ENCODE measurements at places on chromosomes 5 and 9. TPM values are rescaled to one million over a fixed set of nuclear protein-coding genes. Genes with fewer than 3 reads are reported as not detected.

The GPR150 gene
- 0.33 TPM for total RNA-seq

The RAB3C gene
- not detected for total RNA-seq

The KCNN2 gene
- total RNA-seq, result 0.50 TPM

The TLE1 gene
- 29.7 TPM for total RNA-seq

- peak; percentile 83 for DNase-seq
These were observed 17.5 kb downstream of the NR2F1 start for GRCh38 chr5:93600409-93601070.

DNA sequence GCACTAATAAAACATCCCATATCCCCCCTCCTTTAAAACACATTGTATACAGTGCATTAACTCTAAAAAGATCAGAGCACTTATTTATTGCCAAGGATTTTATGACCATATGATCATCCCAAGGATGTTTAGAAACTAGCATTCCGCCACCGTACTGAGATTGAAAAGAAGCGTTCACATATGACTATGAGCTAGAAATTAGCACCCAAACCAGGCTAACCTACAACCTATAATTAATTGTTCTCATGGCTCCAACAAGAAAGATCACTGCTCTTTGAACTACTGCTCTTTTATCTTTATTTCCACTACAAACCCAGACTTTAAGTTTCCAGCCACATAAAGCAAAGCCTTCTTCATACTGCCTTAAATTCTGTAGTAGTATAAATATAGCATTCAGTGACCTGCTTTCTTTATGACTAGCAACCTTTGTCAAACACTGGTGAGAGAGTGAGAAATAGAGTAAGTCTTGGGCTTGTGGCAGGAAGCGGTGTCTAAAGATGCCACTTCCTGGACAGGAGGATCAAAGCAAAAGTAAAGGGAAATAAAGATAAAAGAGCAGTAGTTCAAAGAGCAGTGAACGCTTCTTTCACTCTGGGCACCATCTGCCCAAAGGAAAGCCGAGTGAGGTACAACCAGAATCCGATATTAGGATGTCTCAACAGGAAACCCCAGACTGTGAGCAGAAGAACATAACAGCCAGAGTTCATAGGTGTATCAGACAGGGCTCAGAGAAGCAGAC, 151.1 kb upstream of the ERCC6L2 start:
- no peak for DNase-seq

DNA sequence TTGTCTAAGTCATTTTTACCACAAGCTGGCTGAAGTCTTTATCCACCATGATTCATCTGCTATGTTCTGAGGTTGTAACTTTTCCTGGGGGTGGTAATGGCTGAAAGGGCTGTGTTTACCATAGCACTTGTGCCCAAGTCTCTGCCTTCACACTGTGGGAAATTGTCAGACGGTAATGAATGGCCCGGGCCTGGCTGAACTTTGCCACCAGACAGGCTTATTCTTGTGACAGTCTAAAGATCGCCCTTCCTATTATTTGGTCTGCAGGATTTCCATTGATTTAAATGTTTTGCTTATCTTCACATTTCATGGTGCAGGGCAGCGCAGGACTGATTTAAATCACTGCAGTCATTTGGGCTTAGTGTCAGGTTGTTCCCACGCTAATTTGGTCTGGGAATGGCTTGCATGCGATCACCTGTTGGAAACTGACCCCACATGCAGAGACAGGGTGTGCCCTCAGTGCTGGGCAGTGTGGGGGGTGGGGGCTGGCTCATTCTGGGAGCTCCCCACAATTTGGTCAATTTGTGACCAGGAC, 109.3 kb upstream of the ICE1 start:
- DNase-seq, result no peak

- peak; percentile 89 for DNase-seq
These were observed 16.3 kb downstream of the LARP1 start for GRCh38 chr5:154771383-154771901.

GRCh38 chr5:82259172-82259800, 18.9 kb downstream of the RPS23 start:
- DNase-seq, result peak; percentile 63
